CD8-positive, alpha-beta memory T cell (primary cell): ENCODE measurements at places on chromosomes 1 and 21.

DNA sequence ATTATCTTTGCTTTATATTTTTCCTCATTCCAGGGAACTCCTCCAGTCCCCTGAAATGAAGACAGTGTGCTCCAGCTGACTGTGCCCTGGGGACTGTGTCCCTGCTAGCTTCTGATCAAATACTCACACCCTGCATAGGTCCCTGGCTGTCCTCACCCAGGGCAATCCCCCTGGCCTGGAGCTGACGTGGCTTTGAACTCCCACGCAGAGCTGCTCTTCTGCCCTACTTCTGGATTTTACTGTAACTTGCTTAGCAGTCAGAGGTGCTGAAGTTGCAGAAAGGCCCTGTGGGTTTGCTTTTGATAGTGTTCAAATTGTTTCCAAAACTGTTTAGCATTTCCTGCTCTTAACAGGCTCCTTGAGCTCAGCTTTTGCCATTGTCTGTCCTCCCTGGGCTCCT is 186.5 kb downstream of the FASLG start:
- peak; percentile 35 for DNase-seq

DNA sequence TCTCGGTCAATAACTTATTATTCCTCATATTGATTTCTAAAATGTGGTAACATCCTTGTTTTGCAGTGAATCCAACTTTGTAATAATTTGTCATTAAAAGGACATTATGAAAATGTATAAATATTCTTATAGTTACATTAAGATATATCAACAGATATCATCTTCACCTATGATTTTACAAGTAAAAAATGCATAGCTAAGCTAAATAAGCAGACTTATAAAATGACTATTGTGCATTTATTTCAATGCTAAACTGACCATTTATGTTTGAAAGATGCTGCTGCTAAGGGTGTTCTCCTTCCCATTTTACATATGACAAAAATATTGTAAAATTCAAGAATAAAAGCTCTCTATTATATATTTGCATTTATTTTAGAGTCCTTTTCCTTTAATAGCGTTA is 7.8 kb downstream of the PROX1 start:
- no peak for DNase-seq

DNA sequence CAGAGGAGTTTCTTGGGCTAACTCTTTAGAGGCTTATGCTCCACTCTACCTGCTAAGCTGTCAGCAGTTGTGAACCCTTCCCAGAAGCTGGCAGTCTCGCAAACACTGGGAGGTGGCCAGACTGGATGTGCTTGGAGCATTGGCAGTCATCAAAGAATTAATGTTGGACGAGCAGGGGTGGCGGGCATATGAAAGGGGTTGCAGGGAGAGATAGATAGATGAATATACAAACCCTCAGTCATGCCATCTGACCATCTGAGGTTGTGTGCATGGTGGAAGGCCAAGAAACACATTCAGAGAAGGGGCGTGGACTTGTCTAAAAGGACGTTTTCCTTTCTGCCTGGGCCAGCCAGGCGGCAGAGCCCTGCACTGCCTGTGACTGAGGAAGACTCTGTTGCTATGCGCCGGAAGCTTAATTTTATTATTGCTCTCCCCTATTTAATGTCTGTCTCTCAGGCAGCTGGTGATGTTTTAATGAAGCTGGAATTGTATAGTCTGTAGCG is 164.4 kb downstream of the PBX1 start:
- DNase-seq, result no peak

DNA sequence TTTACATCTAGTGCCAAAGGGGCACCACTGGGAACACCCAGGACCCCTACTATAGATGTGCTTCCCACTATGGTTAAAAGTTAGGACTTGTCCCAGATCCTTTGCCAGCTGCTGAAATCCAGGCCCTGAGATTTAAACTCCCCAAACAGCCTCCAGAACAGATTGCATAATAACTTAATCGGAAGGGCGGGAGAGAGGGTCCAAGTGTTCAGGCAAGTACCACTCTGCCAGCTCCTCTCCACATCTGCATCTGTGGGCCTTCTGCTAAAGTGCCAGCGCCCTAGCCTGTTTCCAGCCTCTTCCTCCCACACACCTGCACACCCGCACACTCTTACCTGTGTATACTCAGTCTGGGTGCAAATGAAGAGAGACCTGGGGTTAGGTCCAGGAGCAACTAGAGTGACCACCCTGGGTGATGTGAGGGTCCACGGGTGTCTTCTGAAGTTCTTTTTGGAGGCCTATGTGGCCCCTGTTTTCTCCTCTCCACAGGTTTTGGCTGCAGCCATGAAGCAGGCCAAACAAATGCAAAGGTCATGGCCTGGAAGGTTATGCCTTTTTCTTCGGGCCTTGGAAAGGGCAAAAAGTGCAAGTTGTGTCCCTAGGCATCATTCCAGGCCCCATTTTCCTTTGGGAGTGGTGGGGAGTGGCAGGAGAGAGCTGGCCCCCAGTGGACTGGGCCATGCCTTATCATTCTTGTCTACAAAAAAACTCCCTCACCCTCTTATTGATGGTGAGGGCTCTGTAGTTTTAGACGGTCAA is 29.3 kb downstream of the KIRREL1 start:
- DNase-seq, result no peak

DNA sequence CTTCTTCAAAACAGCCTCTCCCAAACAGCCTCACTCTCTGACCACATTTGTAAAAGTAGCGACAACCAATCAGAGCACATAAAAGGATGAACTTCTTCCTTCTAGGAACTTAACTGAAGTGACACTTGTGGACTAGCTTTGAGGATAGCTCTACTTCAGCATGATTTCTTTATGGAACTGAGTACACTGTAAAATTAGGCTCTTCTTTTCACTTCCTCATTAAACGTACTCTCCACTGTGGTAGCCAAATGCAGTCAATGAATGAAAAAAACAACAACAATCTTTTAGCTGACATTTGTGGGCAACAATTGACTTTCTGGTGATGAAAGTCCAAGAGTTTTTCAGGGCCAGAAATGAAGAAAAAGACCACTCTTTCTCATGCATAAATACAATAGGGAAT is 9.6 kb downstream of the LRRC53 start:
- no peak for DNase-seq

GRCh38 chr1:161177936-161178244 is 583 bp upstream of the B4GALT3 start:
- no peak for DNase-seq

DNA sequence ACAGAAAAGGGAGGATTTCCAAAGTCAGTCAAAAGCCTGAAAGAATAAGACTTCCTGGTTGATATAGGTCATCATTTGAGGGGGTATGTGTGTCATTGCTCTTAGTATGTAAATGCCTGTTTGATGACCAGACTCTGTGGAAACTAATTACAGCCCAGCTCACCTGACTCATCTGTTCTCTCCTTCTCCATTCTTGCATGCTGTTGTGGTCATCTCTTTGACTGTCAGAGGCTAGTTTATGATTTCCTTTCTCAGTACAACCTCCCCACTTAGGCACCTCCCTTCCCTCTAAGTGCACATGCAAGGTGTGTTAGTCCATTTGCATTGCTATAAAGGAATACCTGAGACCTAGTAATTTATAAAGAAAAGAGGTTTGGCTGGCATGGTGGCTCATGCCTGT is 2.4 kb upstream of the C1orf116 start:
- DNase-seq, result no peak

DNA sequence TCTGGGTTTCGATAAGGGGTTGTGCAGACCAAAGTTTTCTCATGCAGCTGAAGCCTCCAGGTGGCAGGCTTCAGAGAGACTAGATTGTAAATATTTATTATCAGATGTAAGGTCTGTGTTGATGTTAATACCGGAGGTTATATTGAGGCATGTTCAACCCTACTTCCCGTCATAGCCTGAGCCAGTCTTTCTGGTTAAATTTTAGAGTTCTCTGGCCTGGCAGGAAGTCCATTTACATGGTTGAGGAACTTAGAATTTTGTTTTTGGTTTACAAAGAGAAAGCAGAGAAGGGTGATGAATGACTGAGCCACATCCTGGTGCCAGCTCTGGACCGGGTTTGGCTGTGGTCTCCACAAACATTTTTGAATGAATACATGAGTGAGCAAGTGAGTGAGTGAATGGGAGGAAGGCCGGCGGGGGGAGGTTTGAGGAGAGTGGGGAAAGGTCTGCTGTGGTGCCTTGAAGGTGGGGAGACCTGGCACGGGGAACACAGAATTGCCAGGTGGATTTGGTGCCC is 218.5 kb downstream of the DISC1 start:
- no peak for DNase-seq

DNA sequence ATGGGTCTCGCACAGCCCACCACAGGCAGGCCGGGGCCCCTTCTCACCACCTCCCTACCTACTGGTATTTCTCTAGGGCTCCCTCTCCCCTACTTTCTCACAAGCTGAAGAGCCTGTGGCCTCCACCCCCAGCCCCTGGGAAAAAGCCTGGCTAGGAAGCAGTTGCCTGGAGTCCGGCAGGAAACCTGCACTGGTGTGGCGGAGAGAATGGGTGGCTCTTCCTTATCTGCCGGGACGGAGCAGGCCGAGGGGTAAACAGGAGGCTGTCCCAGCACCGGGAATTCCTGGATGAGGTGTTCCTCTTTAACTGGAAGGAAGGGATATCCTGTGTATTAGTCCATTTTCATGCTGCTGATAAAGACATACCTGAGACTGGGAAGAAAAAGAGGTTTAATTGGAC is 125.8 kb downstream of the TLR5 start:
- DNase-seq, result no peak

- DNase-seq, result no peak
Observed at GRCh38 chr1:153735090-153735420, 7.2 kb downstream of the INTS3 start.
